ENCODE measurements at places on chromosomes 2 and 18.
A peak's percentile ranks its signal among the peaks of the same experiment; 100 is the strongest.

DNA sequence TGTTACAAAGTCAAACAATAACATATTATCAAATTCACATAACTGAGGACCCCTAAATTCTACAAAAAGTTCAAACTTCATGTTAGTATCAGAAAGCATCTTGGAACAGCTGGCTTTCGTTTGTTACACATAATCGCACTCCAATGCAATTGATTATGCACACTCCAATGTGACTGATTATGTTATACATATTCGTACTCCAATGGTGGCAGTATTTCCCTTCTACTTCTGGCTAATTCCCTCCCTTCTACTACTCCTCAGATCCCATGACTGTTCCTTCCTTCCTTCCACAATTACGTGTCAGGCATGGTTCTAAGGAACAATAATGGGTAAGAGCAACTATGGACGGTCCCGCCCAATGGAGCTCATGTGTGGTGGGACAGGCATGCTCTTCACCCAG lies 137.1 kb upstream of the CCDC150 start:
- DNase-seq: no peak

GRCh38 chr2:109446278-109447131 lies 167.3 kb downstream of the SEPTIN10 start:
- DNase-seq: no peak

- no peak for DNase-seq
These were observed 158.4 kb downstream of the ATP9B start for GRCh38 chr18:79227621-79228020.

DNA sequence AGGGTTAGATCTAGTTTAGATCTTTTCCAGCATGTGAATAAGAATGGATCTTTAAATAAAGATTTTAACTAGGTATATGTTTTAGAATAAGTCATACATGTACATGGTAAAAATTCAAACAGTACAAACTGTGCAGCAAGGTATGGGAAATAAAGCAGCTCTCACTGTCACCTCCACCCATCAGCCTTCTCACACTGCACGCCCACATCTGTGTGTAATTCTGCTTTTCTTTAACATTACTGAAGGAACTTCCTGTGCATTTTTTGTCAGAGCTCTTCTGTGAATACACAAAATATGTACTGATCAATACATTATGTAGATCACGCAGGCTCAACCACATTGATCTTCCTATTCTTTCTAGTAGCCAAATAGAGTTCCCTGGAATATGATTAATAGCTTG lies 3.4 kb downstream of the CASP8 start:
- DNase-seq: no peak

- DNase-seq: no peak
These were observed 457.3 kb downstream of the XIRP2 start for GRCh38 chr2:167345559-167345958.

GRCh38 chr2:126860385-126860784 lies 38.3 kb upstream of the TEX51 start:
- no peak for DNase-seq

GRCh38 chr2:173028671-173029070 lies 47.0 kb upstream of the MAP3K20 start:
- DNase-seq: no peak

DNA sequence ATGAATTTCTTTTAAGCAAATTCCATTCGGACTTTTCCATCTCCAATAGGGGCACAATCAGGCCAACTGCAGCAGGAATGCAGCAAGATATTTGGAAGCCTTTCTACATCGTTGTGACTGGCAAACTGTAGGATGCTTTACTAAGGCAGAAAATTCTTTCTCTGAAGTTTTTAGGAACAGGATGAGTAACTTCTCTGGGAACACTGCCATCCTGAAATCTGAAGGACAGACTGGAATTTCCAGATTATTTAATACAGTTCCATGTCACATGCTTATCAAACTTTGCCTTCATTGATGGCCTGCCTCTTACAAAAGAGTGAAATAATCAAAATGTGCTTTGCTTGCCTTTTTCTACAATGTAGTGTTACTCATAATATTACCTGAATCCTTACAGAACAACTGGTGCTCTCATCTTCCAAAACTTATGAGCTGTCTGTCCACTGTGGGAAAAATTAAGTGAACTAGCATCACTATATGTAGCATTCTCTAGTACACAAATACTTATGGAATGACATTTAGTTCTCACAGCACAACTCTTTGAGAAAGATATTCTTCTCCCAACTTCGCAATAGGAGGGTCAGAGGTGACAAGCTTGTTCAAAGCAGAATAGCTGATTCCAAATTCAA lies 32.0 kb upstream of the MAP2 start:
- DNase-seq: peak; percentile 72

- no peak for DNase-seq
These were observed 135.4 kb downstream of the L3MBTL4 start for GRCh38 chr18:6279308-6279707.

- no peak for DNase-seq
These were observed 18.2 kb downstream of the SLC8A1 start for GRCh38 chr2:40433736-40434135.

DNA sequence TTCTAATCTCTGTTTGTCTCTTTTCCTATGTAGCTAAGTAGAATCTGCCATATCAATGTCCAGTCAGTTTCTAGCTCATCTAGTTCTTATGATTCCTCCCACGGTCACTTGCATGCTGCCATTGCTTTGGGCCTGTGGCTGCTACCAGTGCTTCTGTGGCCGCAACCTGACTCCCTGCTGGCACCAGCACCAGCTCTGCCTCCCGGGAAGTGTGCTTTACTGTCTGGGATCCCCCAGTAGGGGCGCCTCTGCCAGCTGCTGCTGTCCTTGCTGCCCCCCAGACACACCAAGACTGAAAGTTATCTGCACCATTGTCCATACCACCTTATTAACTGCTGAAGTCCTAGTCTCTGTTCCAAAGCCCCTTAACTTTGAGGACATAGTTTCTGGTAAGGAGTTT lies 56.3 kb downstream of the RAPGEF4 start:
- DNase-seq: no peak

GRCh38 chr2:207225773-207226172 lies 60.0 kb upstream of the KLF7 start:
- DNase-seq: no peak

- no peak for DNase-seq
These were observed 28.9 kb upstream of the LRP2 start for GRCh38 chr2:169391236-169391635.

GRCh38 chr2:22221006-22221405 lies 1097.2 kb downstream of the TDRD15 start:
- DNase-seq: no peak

- peak; percentile 64 for DNase-seq
These were observed 272.2 kb upstream of the ACVR2A start for GRCh38 chr2:147572622-147573021.

- DNase-seq: no peak
These were observed 71.7 kb downstream of the LIMS1 start for GRCh38 chr2:108605947-108606346.

- no peak for DNase-seq
These were observed 51.3 kb upstream of the RND3 start for GRCh38 chr2:150538651-150539201.

GRCh38 chr2:152682663-152683062 lies 34.6 kb downstream of the PRPF40A start:
- DNase-seq: no peak

DNA sequence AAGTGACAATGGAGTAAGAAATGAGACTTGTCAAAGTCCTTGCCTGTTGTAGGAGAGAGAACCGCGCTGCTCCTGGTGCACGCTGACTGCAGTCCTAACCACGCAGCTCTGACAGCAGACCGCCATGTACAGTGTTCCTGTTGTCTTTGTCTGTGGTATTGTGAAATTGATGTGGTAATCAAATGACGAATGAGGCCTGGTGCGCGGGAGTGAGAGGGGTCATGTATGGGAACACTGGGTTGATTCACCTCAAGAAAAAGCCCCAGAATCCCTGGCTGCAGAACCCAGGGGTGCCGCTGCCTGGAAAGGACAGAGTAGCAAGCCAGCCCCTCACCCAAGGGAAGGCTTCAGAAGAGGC lies 64.0 kb downstream of the INPP4A start:
- peak; percentile 85 for DNase-seq

DNA sequence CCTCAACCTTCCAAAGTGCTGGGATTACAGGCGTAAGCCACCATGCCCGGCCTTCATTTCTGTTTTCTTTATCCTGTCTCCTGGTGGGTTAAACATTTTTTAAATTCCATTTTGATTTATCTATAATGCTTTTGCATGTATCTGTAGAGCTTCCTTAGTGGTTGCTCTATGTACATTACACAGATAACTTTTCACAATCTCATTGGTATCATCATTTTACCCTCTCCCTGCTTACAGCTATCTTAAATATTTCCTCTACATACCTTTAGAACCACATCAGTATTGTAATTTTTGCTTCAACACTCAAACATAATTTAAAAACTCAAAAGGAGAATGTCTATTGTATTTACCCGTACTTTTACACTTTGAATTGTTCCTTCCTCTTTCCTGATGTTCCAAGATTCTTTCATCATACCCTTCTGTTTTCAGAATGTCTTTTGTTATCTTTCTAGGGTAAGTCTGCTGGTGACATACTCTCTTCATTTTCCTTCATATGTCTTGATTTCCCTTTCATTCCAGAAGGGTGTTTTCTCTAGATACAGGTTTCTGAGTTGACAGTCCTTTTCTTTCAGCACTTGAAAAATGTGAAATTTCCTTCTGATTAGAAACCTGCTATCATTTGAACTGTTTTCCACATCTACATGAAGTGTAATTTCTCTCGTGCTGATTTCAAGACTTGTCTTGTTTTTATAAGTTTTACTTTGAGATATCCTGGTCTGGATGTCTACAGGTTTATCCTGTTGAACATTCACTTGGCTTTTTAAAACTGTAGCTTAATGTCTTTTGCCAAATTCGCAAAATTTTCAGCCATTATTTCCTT lies 21.9 kb downstream of the PPP3R1 start:
- DNase-seq: no peak

- no peak for DNase-seq
These were observed 824.0 kb downstream of the SLC4A3 start for GRCh38 chr2:220451438-220451837.

DNA sequence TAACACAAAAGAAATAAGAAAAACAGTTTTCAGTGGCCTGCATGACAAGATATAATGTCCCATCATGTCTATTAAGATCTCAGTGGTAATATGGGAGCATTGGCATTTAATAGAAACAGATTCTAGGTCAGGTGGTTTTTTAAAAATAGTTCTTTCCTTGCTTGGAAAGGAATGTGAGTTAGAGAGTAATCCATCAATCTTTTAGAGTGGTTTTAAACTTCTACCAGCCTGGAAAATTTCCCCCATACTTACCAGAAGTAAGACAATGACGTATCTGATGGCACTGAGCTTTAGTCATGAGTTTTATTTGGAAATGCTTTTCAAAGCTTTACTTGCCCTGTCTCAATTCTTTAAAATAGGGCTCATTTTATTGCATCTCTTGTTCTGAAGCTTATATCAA lies 441.7 kb upstream of the SMIM21 start:
- DNase-seq: no peak

DNA sequence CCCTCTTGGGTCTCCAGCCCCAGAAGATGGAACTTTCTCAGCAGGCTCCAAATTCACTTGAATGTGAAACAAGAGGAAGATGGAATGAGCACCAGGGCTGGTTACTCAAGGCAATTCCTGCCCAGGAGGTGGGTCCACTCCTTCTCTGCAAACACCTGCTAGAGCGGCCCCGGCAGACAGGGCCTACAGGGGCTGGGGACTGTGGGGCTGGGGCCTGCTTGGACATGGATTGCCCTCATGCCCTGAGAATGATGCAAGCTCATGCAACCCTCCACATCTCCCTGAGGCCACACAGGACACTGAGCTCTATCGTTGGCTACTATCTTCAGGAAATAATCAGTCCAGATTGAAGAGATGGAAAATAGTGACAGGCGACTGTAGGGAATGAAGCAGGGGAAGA lies 39.1 kb downstream of the TFCP2L1 start:
- DNase-seq: no peak

DNA sequence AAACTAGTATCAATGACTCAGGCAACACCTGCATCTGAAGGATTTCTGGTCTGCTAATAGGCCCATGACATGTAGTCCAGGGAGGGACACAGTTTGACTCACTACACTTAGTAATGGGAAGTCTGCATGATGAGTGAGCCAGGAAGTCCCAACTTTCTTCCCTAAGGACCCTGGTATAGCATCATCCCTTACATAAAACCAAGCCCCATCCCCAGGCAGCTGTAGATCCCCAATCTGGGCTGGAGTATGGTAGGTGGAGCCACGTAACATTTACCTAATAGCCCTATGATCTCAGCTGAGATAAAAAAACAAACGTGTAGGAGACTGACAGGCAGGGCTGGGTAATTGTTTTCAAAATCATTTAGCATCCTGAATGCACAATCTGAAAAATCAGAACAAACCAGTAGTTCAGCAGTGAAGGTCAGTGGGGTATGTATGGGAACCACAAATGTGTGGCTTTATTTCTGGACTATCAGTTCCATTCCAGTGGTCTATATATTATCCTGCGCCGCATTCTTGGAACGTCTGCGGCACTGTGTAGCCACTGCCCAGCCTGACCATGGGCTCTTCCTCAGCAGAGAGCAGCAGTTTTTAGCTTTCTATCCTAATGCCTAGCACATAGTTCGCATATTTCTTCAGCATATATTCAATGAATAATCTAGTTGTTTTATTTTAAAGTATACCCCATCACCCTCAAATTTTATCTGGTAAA lies 33.5 kb downstream of the EPB41L3 start:
- DNase-seq: no peak

- no peak for DNase-seq
These were observed 143.5 kb upstream of the SP5 start for GRCh38 chr2:170571612-170572011.

- DNase-seq: no peak
These were observed 296.6 kb downstream of the TMX3 start for GRCh38 chr18:68418226-68418868.

DNA sequence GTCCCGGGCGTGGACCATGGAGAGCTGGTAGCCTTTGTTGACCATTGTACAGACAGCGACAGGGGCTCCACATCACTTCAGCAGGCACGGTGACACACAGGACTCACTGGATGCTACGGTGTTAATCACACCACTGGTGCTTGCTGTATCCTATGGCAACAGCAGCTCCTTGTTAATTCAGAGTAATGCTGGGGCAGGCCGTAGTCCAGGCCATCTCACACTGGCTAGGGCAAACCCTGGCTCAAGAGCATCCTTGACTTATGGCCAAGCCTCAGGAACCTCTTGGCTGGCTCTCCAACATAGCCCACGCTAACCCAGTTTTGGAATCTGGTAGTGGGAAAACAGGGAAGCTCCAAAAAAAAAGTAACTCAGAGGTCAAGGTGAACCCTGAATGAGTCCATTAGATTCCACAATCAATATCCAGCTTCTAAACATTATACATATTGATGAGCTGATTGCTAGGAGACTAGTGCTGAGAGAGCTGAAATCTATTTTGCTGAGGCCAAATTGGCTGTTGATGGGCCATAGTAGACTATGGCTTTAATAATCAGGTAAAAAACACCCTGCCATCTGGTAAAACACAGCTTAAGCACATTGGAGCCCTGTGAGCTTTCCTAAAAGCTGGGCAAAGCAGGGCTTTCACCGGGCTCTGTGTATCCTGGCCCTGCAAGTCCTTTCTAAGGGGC lies 253.6 kb downstream of the PRKCE start:
- DNase-seq: no peak

DNA sequence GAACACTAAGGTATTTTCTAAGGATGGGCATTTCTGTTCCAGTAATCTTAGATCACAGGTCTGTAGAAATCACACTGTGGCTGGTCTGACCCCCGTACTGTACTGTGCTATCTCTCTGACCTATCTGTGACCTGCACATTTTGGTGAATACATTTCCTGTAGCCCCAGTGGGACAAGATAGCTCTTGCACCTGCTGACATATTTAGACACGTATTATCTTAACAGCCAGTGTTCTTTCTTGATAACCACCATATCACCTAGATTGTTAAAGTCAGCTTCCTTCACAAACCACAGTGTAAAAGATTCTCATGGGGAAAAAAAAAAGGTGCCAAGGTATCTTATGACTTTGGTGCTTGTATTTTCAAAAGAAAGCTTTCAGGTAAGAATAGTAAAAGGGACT lies 39.8 kb upstream of the TMEM247 start:
- no peak for DNase-seq
